ENCODE measurements at places on chromosomes 2 and 18.
A peak's percentile ranks its signal among the peaks of the same experiment; 100 is the strongest.

GRCh38 chr2:8101614-8102277, 580.1 kb upstream of the ID2 start:
- no peak for DNase-seq

- no peak for DNase-seq
These were observed 88.0 kb downstream of the SMAD7 start for GRCh38 chr18:48862678-48863270.

DNA sequence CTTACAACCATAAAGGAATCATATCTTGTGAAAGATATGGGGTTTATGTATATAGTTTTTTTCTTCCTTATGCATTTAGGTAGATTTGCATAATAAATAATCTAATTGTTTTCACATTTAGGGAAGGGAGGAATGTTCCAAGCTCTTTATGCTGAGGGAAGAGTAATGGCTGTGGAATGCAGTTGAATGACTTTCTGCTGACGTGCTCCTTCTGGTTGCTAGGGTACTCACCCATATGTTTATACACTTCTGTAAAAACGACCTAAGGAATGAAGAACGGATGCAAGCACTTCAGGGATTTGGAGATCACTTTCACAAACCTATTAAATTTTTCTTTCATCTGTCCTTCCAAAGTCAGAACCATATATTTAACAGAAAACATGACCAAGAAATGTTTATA, 29.2 kb upstream of the PPP4R1 start:
- peak; percentile 99 for DNase-seq

GRCh38 chr2:31888550-31888949, 122.3 kb downstream of the MEMO1 start:
- peak; percentile 3 for DNase-seq

DNA sequence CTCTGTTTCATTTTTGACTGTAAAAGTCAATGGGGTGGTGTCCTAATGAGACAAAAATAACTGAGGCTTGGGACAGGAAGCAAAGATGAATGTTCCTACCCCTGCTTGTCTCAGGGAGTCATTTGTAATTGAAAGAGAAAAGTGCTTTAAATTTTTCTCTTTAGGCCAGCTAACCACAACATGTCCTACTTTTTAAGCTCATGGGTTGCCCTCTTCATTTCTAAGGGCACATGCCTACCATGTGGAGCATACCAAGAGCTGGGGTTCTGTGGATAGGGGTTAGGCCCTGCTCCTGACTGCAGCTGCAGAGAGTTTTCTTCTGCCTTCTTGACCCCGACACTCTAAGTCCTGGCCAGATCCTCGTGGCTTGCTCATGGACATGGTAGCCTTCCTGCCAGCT, 96.8 kb upstream of the ARL4C start:
- DNase-seq = peak; percentile 81

GRCh38 chr2:39858677-39859076, 79.6 kb upstream of the THUMPD2 start:
- no peak for DNase-seq

GRCh38 chr18:4004183-4004829, 450.8 kb downstream of the DLGAP1 start:
- no peak for DNase-seq

DNA sequence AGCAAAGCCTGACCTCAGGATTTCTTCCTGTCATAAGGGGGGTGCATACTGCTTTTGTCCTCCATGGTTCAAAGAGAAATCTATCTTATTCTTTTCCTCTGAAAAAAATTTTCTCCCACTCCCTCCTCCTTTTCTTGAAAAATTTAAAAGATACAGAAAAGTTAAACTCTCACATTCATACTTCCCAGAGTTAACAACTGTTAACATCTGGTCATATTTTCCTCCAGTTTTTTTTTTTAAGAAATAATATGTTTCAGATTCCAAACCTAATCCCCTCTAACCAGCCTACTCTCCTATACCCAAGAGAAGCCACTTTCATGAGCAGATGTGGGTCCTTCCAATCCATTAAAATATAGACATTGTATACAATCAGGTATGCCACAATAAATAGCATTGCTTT, 378.9 kb upstream of the HNRNPA3 start:
- no peak for DNase-seq

Measured in AG10803 (cell line).